T-helper 22 cell (primary cell): ENCODE measurements at places on chromosomes 13 and 19.
A peak's percentile ranks its signal among the peaks of the same experiment; 100 is the strongest.

- DNase-seq = no peak
These were observed 10.2 kb downstream of the OR2Z1 start for GRCh38 chr19:8731428-8732169.

DNA sequence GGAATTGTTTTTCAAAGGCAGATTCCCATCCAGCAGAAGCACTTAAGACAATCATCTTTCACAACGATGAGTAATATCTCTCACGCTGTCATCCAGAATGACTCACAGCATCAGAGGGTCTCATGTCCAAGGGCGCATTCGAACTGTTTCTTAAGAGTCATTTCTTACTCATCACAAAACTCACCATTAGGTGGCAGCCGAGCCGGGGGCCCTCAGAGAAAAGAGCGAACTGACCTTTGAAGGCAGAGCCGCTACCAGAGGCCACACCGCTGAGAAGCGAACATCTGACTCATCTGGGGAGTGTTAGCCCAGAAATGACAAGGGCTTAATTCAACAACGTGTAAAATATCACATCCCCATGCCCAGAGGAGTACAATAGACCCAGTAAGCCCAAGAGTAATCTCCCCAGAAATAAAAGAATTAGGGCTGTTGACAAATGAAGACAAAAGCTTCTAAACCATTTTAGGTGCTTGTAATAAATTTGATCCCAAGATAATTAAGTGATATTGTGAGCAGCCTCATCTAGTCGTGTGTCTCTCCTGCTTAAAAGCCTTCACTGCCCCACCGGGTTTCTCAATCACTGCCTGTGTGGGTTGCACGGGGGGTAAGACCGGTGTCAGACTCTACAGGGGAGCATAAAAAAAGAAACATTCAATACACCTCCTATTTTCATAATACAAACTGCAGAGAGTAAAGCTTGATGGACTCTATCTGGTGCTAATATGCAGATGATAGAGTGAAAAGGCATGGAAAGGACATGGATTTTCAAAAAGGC is 96.2 kb downstream of the CYSLTR2 start:
- DNase-seq = peak; percentile 25

- DNase-seq = no peak
These were observed 58.7 kb upstream of the RGCC start for GRCh38 chr13:41398494-41399170.

- no peak for DNase-seq
These were observed 7.2 kb downstream of the UHRF1 start for GRCh38 chr19:4916292-4917082.

DNA sequence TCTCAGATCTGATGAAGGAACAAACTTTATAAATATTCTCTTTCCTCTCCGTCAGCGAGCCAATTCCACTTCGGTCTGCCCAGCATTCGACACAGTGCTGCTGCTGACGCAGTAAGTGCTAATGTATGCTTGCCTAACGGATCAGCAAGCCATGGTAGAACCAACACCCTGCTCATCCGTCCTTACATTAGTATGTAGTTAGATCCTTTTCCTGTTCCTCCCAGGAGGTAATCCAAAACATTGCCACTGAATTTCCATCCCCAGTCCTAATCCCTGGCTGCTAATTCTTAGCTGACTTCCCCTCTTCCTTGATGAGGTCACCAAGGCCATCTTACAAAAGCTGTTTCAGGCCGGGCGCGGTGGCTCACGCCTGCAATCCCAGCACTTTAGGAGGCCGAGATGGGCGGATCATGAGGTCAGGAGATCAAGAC is 88.0 kb downstream of the STARD13 start:
- no peak for DNase-seq

GRCh38 chr13:97332742-97333141 is 101.2 kb upstream of the RAP2A start:
- no peak for DNase-seq

DNA sequence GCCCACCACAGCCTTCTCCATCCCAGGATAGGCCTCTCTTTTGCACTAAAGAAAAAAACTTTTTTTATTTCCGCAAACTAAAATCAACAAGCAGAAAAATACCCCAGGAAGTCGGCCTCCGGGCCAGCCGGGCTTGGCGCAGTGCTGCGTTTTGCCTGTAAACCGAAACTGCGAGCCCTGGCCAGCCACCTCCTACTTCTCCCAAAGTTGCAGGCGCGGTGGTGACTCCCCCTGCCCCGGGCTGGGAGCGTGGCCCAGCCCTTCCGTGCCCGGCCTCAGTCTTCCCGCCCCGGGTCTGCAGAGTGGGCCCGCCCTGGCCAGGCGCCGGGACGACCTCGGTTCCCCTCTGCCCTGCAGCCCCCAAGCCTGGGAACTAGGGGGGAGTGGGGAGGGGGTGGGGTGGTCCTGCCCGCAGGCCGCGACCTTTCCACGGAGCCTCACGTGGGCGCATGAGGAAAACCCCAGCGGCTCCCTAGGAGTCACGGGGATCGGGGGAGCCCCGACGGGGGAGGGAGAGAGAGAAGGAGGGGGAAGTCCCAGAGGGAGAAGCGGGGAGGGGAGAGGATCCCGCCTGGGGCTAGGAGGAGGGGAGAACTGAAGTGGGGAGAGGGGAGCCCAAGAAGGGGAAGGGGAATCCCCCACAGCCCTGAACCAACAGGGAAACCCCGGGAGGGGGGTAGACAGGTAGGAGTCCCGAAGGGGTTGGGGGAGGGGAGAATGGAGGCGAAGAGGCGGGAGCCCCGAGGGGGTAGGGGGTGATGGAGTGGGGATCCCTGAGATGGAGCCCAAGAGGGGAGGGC is 3.0 kb downstream of the GADD45B start:
- peak; percentile 75 for DNase-seq

DNA sequence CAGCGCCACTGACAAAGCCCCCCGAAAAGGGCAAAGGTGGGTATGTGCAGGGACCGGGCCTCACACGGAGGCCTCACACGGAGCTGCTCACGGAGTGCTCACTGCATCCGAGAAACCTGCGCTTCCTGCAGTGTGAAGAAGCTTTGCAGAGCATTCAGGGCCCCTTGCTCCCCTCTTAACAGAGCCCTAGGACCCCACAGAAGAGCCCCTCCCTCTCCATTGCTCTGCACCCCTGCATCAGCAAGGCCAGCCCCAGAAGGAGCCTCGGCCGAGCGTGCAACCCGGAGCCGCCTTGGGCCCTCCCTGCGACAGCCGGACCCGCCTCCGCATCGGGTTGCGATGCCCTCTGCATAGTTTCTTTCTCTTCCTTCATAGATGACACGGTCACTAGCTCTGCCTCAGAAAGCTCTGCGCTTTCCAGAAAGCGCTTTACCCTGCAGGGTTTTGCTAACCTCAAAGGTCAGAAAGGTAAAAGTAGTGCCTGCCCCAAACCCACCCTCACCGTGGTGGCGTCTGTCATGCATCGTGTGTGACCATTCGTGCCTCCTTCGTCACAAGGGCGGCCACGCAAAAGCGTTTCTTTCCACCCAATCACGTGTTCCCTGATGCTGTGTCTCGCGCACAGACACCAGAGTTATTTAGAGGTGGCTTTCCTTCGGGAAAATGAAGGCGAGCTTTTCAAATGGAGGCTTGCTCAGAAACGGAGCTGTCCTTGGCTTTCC is 15.7 kb upstream of the F7 start:
- no peak for DNase-seq

GRCh38 chr13:88601949-88602348 is 930.8 kb downstream of the SLITRK5 start:
- no peak for DNase-seq

GRCh38 chr19:29781386-29782259 is 30.2 kb upstream of the CCNE1 start:
- no peak for DNase-seq

DNA sequence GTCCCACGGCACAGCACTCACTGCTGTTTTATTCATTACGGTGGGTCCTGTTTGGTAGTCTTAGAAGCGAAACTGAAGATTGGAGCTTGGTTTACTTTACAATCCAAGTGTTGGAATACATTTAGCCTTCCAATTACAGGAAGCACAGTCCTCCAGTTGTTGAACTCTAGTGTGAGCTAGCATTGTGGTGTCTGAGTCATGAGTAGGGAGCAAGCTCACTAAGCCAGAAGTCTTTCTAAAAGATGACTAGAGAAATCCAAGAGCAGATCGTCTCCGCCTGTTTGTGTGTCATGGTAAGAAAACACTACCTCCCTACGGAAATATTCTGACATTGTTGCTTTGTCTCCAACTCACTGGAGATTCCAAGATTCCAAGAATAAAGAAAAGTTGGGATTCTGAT is 10.1 kb upstream of the SHISA2 start:
- DNase-seq = no peak

GRCh38 chr19:41868989-41869300 is 8.1 kb upstream of the CD79A start:
- no peak for DNase-seq

GRCh38 chr19:4375164-4376027 is 25.0 kb downstream of the SH3GL1 start:
- DNase-seq = no peak

- DNase-seq = no peak
These were observed 722.1 kb downstream of the LIG4 start for GRCh38 chr13:107493266-107493665.

DNA sequence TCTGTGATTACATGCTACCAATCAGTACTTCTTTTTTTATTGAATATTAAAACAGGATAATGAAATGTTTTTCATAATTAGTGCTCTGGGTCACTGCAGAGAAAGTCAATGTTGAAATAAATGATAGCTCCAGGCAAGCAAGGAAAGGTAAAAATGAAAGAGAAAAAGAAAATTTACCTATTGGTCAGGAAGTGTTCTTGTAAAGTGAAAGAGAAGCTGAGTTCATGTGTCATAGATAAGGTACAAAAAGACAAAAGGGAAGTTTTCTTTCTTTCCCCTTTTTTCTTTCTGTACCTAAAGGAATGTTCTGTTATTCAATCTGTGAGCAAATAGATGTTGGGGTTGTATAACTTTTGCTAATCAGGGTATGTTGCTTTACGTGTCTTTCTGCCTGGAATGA is 197.0 kb downstream of the PCDH9 start:
- no peak for DNase-seq

DNA sequence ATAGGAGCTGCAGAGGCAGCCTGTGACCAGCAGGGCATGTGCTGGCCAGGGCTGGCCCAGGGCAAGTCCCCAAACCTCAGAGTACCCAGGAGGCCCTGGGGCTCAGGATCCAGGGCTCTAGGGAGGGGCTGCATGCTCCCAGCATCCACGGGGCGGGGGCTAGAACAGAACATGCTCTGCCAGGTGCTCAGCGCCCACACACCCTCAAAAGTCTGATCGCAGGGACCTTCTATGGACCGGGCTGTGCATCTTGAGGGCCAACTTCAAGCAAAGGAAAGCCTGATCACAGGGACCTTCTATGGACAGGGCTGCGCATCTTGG is 33.5 kb downstream of the ELL start:
- no peak for DNase-seq

DNA sequence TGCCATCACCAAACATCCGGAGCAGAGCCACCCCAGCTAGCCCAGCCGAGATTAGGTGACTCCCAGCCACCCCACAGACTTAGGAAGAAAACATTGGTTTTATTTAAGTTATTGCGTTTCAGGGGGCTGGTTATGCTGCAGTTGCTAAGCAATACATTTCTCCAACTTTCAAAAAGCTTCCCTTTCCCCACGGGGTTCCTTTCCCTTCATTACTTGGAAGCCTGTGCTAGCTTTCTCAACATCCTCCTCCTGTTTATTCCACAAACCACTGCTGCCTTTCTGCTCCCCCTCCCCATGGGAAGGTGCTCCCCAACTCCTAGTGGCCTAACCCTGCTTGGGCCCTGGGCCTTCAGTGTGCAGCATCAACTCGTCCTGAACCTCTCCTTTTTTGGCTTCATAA is 52.6 kb downstream of the CDADC1 start:
- DNase-seq = no peak

- no peak for DNase-seq
These were observed 92.3 kb upstream of the STARD13 start for GRCh38 chr13:33377825-33378224.

- DNase-seq = no peak
These were observed 125.3 kb downstream of the TSHZ3 start for GRCh38 chr19:31223740-31224534.

DNA sequence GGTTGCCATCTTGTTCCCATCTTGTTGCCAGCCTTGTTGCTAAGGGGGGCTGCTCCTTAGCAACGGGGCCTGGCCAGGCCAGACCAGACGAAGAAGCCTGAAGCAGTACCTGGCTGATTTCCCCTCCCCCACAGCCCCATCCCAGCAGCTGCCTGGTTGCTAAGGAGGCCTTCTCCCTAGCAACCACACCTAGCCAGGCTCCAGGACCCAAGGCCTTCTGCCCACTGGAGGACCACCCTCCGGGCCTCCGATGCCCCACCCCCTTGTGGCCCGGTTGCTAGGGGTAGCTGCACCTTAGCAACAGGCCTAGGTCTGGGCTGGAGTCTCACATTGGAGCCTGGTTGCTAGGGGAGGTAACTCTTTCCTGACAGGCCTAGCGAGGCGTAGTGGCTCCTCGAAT is 3.9 kb downstream of the PRRG2 start:
- DNase-seq = no peak

GRCh38 chr19:32022731-32023563 is 322.5 kb upstream of the ZNF507 start:
- DNase-seq = no peak

- no peak for DNase-seq
These were observed 51.7 kb downstream of the MYH14 start for GRCh38 chr19:50255115-50255514.

- no peak for DNase-seq
These were observed 8.8 kb downstream of the SCEL start for GRCh38 chr13:77544355-77544754.

GRCh38 chr13:106371024-106371423 is 164.4 kb downstream of the EFNB2 start:
- DNase-seq = no peak

DNA sequence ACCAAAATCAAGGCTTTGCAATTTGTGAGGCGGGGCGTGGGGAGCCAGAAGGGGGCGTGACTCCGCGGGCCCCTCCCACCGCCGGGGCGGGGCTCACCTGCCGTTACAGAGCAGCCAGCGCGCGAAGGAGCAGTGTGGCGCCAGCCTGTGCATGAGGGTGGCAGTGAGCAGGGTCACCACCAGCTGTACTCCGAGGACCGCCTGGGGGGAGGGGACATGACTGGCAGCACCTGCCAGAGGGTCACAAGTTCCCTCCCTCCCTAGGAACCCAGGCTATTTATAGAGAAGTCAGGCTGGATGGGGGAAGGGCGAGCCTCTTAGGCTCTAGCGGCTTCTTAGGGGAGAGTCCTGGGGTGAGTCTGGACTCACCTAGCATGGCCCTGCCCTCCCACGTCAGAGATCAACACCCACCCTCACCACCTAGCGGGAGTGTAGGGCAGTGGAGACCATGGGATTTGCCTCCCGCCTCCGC is 3.6 kb downstream of the TMEM161A start:
- DNase-seq = no peak

- DNase-seq = no peak
These were observed 230.5 kb downstream of the LACC1 start for GRCh38 chr13:44110091-44110621.

DNA sequence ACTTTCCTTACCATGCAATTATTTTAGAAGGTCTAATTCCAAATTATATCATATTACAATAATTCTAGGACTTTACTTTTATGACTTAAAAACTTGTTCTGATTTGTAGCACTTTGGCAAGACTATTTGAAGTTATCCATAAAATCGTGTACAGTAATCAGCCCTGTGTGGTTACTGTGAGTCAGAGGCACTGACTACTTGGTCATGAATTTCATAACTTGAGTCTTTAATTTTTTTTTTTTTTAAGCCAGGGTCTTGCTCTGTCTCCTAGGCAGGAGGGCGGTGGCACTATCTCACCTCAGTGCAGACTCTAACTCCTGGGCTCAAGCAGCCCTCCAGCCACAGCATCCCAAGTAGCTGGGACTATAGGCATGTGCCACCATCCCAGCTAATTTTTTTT is 1319.2 kb upstream of the SLC10A2 start:
- no peak for DNase-seq

- peak; percentile 55 for DNase-seq
These were observed 115.5 kb downstream of the CYSLTR2 start for GRCh38 chr13:48769107-48769704.
